ENCODE measurements at places on chromosomes 4 and X.
A peak's percentile ranks its signal among the peaks of the same experiment; 100 is the strongest.

- no peaks in the 10 kb centered on the region for H3K36me3 ChIP-seq
- H3K4me3 ChIP-seq, result no peak overlapping the region
- H3K27me3 ChIP-seq, result no peaks in the 10 kb centered on the region
- H3K4me1 ChIP-seq, result no peaks in the 10 kb centered on the region
- H3K27ac ChIP-seq, result no peak overlapping the region
Measured at GRCh38 chr4:102988429-102989020, 31.0 kb downstream of the SLC9B1 start.

DNA sequence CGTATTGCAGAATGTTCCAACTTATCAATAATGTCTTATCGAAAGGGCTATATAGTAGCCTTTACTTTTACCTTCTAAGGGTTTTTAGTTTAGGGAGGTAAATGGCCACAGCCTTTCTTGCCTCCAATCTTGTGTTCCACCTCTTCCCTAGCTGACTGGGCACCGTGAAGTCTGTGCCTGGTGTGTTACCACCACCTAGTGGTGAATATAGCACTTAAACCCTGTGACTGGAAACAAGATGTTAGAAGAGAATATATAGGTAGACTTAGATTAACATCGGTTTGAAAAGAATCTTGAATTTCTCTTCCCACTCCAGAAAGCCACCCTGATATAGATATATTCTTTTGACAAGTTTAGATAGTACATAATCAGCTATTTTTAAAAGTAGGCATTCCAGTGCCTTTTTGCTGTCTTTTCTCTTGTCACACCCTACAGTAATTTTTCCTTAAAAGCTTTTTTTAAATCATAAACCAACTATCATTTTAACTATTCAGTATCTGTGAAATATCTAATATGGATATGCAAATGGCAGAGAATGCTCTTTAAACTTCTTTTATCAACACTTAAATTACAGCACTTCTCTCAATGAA lies 27.8 kb upstream of the ADH7 start:
- H3K36me3 ChIP-seq, result no peaks in the 10 kb centered on the region
- H3K27me3 ChIP-seq, result peaks cover 2% of the 10 kb centered on the region
- no peak overlapping the region for H3K4me3 ChIP-seq
- DNase-seq, result peak; percentile 17

DNA sequence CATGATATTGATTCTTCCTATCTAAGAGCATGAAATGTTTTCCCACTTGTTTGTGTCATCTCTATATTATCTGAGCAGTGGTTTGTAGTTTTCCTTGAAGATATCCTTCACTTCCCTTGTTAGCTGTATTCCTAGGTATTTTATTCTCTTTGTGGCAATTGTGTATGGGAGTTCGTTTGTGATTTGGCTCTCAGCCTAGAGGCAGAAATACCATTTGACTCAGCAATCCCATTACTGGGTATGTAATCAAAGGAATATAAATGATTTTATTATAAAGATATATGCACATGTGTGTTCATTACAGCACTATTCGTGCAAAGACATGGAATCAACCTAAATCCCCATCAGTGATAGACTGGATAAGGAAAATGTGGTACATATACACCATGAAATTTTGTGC lies 172.7 kb upstream of the IL15 start:
- no peaks in the 10 kb centered on the region for H3K36me3 ChIP-seq
- no peaks in the 10 kb centered on the region for H3K27me3 ChIP-seq
- H3K27ac ChIP-seq, result no peak overlapping the region
- no peak for DNase-seq
- no peaks in the 10 kb centered on the region for H3K4me1 ChIP-seq

GRCh38 chrX:12987900-12988594 lies 13.1 kb downstream of the TMSB4X start:
- no peaks in the 10 kb centered on the region for H3K27me3 ChIP-seq
- H3K4me1 ChIP-seq, result peaks cover 39% of the 10 kb centered on the region
- no peaks in the 10 kb centered on the region for H3K36me3 ChIP-seq

- no peaks in the 10 kb centered on the region for H3K4me1 ChIP-seq
- no peak for DNase-seq
- H3K27me3 ChIP-seq, result no peaks in the 10 kb centered on the region
Measured at GRCh38 chr4:169398316-169398715, 127.6 kb upstream of the SH3RF1 start.

- no peaks in the 10 kb centered on the region for H3K36me3 ChIP-seq
- DNase-seq, result no peak
- no peak overlapping the region for H3K27ac ChIP-seq
- H3K4me1 ChIP-seq, result no peaks in the 10 kb centered on the region
Measured at GRCh38 chrX:21730026-21730425, 27.9 kb downstream of the SMPX start.

- peaks cover 6% of the 10 kb centered on the region for H3K27me3 ChIP-seq
- no peaks in the 10 kb centered on the region for H3K36me3 ChIP-seq
- no peak overlapping the region for H3K4me3 ChIP-seq
- no peaks in the 10 kb centered on the region for H3K4me1 ChIP-seq
- DNase-seq, result no peak
- H3K27ac ChIP-seq, result no peak overlapping the region
Measured at GRCh38 chr4:102247041-102247440, 98.2 kb downstream of the SLC39A8 start.

DNA sequence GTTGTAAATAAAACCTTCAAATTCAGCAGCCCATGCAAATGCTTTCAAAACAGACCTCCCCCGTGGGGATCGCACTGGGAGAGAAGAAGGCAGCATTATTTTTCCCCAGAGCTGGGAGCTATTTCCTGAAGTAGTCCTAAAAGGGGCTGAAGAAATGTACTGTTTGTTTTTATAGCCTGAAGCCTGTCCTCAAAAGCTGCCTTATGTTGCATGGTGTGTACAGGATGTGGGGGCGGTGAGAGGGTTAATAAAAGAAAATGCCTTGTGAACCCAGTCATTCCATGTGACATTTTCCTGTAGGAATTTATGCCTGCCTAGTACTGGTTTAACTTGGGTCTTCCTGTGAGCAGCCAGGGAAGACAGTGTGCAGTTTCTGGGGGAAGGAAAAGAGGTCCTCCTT lies 144.1 kb downstream of the SOWAHB start:
- no peak for DNase-seq
- H3K27ac ChIP-seq, result no peak overlapping the region
- no peaks in the 10 kb centered on the region for H3K4me1 ChIP-seq
- no peak overlapping the region for H3K4me3 ChIP-seq

DNA sequence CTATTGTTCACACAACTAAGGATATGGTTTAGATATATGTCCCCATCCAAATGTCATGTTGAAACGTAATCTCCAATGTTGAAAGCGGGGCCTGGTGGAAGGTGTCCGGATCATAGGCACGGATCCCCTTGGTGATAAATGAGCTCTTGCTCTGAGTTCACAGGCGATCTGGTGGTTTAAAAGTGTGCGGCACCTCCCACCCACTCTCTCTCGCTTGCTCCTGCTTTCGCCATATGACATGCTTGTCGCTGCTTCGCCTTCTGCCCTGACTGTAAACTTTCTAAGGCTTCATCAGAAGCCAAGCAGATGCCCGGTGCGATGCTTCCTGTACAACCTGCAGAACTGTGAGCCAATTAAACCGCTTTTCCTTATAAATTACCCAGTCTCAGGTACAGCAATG lies 128.5 kb downstream of the NFKB1 start:
- peaks cover 32% of the 10 kb centered on the region for H3K4me1 ChIP-seq
- no peak overlapping the region for H3K4me3 ChIP-seq
- no peaks in the 10 kb centered on the region for H3K36me3 ChIP-seq
- H3K27ac ChIP-seq, result no peak overlapping the region
- H3K27me3 ChIP-seq, result no peaks in the 10 kb centered on the region

DNA sequence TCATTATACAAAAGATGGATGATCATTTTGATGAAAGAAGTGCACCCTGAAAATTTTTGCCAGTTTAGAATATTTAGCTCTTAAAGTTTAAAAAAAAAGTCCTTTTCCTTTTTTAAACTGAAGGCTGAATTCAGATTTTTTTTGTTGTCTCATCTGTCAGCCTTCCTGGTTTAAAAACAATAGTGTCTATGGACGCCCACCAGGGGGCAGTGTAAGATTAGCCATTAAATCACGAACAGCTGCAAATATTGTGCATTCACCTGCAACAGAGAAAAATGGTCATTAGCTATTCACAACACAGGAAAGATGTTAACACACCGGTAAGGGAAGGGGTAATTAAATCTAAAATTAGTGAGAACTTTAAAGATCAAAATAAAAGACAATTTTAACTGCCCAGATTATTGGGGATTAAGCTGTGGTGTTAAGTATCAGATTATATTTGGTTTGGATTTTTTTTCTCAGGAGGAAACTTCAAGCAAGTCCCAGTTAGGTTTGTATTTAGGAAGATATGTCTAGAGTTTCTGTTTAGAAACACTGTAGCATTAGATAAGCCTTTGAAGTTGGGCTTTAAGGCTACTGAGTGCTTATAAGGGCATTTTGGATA lies 4.4 kb upstream of the CXorf38 start:
- no peaks in the 10 kb centered on the region for H3K4me1 ChIP-seq
- peaks cover 26% of the 10 kb centered on the region for H3K36me3 ChIP-seq
- H3K27me3 ChIP-seq, result no peaks in the 10 kb centered on the region
- no peak overlapping the region for H3K4me3 ChIP-seq

Data from T-cell (primary cell).